ENCODE measurements at places on chromosomes 12 and 14.

GRCh38 chr12:114858388-114859146, 174.6 kb upstream of the TBX3 start:
- DNase-seq = no peak

- no peak for DNase-seq
These were observed 104.0 kb upstream of the SLC16A7 start for GRCh38 chr12:59491877-59492276.

DNA sequence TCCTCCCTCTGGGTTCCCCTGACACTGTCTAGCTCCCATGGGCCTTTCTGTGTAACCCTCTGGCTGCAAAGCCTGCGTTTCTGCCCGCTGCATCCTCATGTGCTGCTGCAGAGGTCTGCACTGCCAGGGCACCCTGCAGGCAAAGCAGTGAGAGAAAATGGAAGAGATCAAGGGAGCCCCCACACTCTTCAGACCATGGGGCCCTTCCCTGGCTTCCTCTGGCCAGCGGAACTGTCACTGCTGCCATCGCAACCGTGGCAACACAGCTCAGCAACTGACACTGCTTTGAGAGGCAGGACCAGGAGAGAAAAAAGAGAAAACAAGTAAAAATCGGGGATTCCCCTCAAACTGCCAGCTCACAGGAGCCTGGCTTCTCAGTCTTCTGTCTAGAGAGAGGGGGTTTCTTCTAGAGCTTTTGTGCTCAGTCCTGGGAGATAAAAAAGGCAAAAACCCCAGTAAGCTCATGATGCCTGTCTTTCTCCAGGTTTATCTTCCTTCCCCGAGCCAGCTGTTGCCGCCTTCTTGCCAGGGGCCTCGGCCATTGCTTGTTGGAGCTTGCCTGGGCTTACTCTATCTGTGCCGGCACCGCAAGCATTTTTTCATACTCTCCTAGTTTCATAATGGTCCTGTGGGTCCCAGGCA, 38.9 kb downstream of the C14orf132 start:
- no peak for DNase-seq

GRCh38 chr14:33068626-33069025, 129.9 kb downstream of the NPAS3 start:
- DNase-seq = no peak

DNA sequence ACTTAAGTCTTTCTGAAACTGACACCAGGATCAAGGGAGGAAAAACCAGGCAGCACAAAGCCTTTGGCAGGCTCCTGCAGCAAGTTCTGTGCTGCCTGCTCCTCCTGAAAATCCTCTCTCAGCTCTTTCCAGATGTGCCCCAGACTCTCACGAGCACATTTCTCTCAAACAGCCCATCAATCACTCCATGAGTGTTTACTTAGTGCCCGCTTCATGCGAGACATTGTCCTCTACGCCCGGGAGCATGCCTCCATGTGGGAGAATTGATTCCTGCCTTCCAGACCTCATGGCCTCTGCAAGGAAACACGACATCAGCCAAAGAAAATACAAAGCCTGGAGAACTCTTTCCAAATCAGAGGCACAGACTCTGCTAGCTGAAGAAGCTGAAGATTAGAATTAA, 46.5 kb upstream of the TSPAN11 start:
- no peak for DNase-seq

- DNase-seq = peak; percentile 35
These were observed 15.5 kb downstream of the PRKAB1 start for GRCh38 chr12:119683413-119683812.

DNA sequence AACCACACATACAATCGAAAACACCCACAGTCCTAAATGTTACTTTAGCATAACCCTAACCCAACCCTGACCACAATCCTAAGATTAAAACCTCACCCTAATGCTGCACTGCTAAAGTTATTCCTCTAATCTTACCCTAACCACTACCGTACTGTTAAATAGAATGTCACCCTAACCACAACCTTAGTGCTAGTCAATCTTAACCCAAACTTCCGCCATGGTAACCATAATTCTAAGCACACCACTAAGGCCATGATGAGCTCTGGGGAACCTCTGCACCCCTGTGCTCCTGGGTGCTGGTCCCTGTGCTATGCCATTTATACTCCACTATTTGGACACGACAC, 38.0 kb downstream of the LTBP2 start:
- no peak for DNase-seq

DNA sequence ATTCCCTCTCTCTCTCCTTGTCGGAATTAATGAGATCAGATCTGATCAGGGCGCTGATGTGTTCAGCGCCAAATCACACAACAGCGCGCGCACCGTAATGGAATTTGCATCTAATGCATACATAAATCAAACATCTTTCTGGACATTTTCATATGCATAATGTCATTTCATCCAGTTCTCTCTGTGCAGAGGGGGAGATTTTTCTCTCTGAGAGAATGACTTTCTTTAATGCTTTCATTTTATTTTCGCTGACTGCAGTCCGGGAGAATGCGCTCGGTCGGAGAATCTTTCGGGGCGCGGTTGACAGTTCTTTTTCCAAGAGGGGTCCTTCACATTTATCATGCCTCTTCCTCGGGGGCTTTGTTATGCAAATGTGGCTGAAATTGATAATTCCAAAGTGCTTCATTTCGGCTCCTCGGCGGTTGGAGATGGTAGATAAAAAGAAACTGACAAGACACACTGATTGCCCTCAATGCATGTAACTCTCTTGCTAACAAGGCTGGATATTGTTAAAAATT, 615.9 kb downstream of the VRK1 start:
- no peak for DNase-seq

DNA sequence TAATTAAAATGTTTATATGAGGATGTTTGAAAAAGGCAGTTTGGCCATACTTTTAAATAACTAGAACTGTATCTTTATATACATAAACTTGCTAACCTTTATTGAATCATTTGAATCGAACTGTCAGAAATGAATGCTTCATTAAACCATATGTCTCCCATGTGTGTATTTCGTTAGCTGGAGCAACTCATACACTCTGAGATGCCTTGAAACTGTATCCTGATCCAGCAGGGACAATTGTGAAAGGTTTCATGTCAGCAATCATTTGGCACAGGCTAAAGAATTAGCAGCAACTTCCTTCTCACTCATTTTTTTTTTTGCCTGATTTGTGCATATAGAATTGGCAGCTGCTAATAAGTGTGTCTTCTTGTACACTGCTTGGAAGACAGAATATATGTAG, 109.9 kb downstream of the NAV3 start:
- DNase-seq = peak; percentile 53

DNA sequence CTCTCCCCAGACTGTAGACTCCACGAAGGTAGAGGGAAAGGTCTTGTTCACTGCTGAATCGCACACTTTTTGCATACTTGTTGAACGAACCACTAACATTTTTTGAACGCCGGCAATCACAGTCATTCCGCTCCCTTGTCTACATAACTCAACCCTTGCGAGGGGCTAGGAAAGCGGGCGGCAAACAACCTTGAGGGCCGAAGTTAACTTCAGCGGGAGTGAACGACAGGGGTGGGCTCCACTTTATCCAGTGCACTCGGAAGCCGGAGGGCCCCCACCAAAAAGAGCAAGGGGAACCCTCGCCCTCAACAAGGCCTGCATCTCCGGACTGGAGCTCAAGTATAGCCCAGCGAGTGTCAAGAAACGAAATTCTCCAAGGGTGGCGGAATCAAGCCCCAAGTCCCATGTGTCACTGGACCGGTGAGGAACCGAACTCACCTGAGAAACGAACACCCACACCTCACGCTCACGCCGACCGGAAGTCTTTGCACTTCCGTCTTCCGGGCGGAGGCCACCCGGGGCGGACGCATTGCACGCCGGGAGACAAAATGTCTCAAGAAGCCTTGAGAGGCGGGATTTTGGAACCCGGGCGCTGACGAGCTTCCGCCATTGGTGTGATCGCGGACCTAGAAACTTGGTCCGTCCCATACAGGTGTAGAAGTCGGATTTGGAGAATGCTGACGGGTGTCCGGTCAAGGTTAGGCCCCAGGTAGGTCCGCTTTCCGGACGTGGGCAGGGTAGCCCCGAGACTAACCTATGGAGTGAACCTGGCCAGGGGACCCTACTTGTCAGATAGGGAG, at the start of gene LLPH:
Gene LLPH (minus strand): TSS at position 484 of the 800 bp plus-strand sequence. CDS start 1,644 bp downstream, outside the sequence.
- peak; percentile 87 for DNase-seq

DNA sequence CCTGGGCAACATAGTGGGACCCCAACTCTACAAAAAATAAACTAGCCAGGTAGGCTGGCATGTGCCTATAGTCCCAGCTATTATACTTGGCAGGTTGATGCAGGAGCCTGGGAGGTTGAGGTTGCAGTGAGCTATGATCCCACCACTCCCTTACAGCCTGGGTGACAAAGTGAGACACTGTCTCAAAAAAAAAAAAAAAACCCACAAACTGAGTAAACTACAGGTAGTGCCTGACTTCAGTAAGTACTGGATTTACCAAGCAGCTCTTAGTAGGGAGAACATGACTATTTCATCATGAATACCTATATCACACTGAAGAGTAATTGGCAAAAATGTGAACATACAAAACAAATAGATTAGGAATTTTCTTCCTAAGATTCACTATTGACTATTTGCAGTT, 32.4 kb upstream of the AP4S1 start:
- DNase-seq = no peak

- DNase-seq = peak; percentile 99
These were observed 13.2 kb upstream of the SERPINA3 start for GRCh38 chr14:94598816-94599655.

- DNase-seq = no peak
These were observed 59.6 kb upstream of the SCN8A start for GRCh38 chr12:51531284-51531977.

- DNase-seq = no peak
These were observed 29.4 kb downstream of the RPGRIP1 start for GRCh38 chr14:21309238-21309636.

DNA sequence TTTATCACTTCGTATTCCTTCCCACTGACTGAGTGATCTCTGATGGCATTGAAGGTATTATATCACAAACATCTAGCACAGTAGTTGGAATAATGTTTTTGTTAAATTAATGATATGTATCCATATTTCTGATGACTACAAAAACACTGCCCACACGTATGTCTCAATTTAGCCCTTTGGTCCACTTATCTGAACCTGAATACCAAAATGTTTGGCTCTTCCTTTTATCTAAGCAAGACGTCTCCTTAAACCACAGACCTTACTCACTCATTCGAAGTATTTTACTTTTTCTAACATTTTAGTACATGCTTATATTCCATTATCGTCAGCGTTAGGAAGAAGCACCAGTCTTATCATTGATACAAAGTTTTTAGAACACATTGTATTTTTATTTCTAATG, 126.4 kb downstream of the PIK3C2G start:
- DNase-seq = peak; percentile 24

DNA sequence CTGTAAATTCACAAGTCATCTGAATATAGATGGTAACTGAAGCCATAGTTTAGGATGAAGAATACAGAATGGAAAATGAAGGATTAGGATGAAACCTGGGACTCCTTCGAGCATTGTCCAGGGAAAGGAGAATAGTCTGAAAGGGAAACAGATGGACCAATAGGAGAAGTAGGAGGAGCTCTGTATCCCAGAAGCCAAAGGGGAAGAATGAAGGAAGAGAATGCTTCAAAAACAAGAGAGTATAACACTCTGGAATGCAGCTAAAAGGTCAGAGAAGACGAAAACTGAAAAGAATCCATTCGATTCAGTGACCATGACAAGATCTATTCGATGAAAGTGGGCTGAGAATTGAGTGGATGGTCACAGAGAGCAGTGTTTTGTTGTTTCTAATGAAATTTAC, 1.0 kb downstream of the GMFB start:
- DNase-seq = peak; percentile 64

- DNase-seq = no peak
These were observed 143.2 kb upstream of the EEA1 start for GRCh38 chr12:93072340-93072739.

- peak; percentile 93 for DNase-seq
These were observed 29.3 kb downstream of the SLC7A8 start for GRCh38 chr14:23153851-23154796.

GRCh38 chr14:31994391-31995033, 82.6 kb upstream of the ARHGAP5 start:
- no peak for DNase-seq
